ENCODE measurements at places on chromosomes 11 and 22.
A peak's percentile ranks its signal among the peaks of the same experiment; 100 is the strongest.

GRCh38 chr11:35930466-35930865 is 13.4 kb upstream of the LDLRAD3 start:
- DNase-seq, result no peak

DNA sequence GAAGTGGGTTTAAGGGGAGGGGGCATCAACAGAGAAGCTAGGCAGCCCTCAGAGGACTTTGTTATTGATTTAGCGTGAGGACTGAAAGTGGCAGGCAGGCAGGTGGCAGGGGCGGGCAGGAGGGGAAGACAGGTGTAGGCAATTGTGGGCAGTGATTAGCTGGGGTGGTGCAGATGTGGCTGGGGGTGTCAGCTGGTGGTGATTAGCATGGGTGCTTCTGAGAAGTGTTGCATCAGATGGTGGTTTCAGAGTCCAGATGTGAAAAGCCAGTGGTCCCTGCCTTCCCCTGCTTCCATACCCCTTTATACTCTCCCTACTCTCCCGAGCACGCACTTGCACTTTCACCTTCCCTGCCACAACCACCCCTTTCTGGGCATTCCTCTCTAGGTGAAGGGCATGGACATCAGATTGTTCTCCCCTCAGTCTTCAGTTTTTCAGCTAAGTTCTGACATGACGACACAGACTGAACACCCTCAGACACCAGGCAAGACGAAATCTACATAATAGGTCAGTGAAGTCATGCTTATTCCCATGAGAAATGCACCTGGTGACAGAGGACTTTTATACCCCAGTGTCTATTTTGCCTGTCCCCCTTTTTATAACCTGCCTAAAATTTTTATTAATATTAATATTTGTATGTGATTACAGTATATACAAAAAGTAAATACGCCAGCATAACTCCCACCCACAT is 435.7 kb upstream of the CADM1 start:
- no peak for DNase-seq

GRCh38 chr11:126917531-126918204 is 82.9 kb downstream of the KIRREL3 start:
- DNase-seq, result no peak

DNA sequence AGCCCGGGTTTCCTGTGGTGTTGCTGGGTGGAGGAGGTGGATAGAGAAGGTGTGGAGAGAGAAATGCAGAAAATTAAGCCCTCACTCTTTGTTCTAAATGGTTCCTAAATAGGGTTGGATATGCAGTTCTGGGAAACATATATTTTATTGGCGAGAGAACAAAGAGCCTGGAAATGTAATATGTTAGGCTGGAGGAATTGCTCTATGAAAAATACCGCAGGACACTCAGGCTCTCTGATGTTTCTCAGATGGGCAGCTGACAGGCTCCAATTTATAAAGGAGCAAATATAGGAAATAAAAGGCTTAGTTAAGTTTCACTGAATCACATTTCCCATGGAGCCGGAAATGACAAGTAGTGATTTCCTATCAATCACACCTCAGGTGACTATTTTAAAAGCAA is 428.0 kb downstream of the TMEM135 start:
- no peak for DNase-seq

- DNase-seq, result no peak
These were observed 317.7 kb upstream of the CTSC start for GRCh38 chr11:88655196-88655595.

GRCh38 chr11:45079943-45080719 is 66.3 kb upstream of the PRDM11 start:
- DNase-seq, result peak; percentile 56
